ENCODE measurements at places on chromosomes 5 and 9.

GRCh38 chr9:128683340-128684064 is 5.5 kb upstream of the SET start:
- H3K27me3 ChIP-seq: no peaks in the 10 kb centered on the region
- DNase-seq: no peak
- H3K36me3 ChIP-seq: no peaks in the 10 kb centered on the region
- peak overlapping the region; percentile 58 for H3K4me3 ChIP-seq
- peak overlapping the region; percentile 63 for H3K27ac ChIP-seq
- peaks cover 38% of the 10 kb centered on the region for H3K4me1 ChIP-seq

DNA sequence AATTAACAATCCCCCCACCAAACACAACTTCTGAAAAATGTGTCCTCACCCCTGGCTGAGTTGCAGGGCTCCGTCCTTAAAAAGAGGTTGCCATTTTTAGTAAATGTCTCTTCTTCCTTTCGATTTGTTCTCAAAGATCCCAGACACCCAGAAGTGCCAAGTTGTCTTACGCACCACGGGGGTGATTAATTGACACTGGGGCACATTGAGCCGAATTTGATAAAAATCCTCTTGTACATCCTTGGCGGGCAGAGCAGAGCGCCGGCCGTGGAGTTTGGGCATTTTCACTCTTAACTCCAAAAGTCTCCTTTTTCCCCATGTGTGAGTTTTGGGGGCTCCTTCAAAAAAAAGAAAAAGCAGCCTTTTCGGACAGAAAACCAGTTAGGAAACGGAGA is 4.5 kb downstream of the LMX1B start:
- H3K4me1 ChIP-seq: peaks cover 14% of the 10 kb centered on the region
- H3K27me3 ChIP-seq: peaks cover 27% of the 10 kb centered on the region
- no peak overlapping the region for H3K4me3 ChIP-seq
- H3K36me3 ChIP-seq: no peaks in the 10 kb centered on the region
- DNase-seq: no peak

DNA sequence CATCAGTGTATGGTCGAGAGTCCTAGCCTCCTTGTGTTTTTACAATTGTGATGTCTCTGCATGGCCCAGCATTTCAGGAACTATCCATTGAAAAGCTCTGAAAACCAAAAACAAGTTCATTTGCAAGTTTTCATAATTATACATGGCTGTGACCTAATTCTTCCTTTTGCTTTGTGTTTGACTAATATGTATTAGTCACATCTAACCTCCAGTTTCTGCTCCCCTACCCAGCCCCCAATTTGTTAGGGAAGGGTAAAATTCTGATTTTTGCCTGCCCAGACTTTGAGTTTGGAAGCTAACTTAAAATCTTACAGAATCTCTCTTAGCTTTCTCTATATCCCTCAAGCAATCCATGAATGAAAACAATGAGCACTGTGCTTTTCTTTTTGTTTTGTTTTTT is 128.2 kb upstream of the SEMA6A start:
- no peaks in the 10 kb centered on the region for H3K36me3 ChIP-seq
- no peaks in the 10 kb centered on the region for H3K27me3 ChIP-seq
- H3K4me3 ChIP-seq: no peak overlapping the region
- no peaks in the 10 kb centered on the region for H3K4me1 ChIP-seq
- H3K27ac ChIP-seq: no peak overlapping the region

DNA sequence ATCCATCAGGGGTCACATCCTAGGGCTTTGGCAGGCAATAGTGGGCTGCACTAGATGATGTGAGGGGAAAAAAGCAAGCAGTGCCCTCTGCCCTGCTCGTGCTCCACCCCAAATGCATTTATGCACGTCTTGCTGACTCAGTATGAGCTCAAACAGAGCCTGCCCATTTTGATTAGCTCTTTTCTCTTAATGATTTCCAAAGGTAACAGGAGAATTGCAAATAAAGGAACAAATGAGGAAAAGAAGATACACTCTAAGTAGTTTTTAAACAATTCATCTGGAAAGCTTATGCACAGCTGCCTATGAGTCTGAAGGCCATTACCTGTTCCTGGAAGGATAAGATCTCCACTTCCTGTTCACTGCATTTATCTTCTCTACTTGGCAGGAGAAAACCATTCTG is 364.2 kb downstream of the TMEM232 start:
- DNase-seq: no peak
- no peak overlapping the region for H3K4me3 ChIP-seq
- H3K27ac ChIP-seq: no peak overlapping the region
- H3K27me3 ChIP-seq: no peaks in the 10 kb centered on the region

DNA sequence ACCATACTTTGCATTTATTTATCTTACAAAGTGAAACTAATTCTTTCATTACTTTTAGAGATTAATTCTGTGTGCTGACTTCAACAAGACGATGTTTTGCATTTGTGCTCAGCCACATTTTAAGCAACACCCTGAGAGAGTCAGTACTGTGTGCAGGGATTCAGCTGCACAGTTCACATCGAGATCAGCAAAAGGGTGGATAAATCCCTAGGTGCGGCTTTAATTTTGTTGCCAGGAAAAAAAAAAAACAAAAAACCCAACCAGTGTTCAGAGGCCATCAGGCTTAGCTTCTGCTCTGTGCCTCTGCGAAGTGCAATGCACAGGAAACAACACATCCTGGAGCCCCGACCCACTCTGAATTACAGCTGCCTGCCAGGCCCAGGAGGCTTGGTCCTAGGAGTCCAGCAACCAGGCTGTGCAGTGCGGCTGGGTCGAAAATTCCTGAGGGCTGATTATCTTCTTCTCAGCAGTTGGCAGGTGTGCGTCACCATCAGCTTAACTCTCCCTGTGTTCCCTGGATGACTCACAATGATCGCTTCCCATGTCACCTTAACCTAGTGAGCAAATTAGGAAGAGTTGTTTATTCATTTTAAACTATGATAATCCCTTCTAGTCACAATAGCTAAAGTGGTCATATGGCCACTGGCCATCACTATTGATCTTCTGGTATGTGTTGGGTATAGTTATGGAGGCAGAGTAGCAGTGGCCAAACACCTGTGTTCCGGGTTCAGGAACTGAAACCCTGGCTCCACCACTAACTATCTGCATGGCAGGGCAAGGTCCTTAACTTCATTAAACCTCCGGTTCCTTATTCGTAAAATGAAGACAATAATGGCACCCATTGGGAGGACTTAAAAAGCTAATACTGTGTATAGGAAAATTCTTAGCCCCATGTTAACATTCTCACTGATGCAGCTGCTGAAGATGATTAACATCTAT is 31.2 kb upstream of the NDUFB6 start:
- no peaks in the 10 kb centered on the region for H3K27me3 ChIP-seq
- DNase-seq: no peak
- no peak overlapping the region for H3K27ac ChIP-seq
- H3K36me3 ChIP-seq: no peaks in the 10 kb centered on the region
- H3K4me1 ChIP-seq: no peaks in the 10 kb centered on the region
- H3K4me3 ChIP-seq: no peak overlapping the region

- H3K27ac ChIP-seq: no peak overlapping the region
- no peaks in the 10 kb centered on the region for H3K36me3 ChIP-seq
- H3K27me3 ChIP-seq: no peaks in the 10 kb centered on the region
- no peaks in the 10 kb centered on the region for H3K4me1 ChIP-seq
- no peak for DNase-seq
Observed at GRCh38 chr9:88835038-88835466, 156.2 kb upstream of the S1PR3 start.

- H3K4me3 ChIP-seq: no peak overlapping the region
- no peaks in the 10 kb centered on the region for H3K36me3 ChIP-seq
- H3K4me1 ChIP-seq: peaks cover 5% of the 10 kb centered on the region
- peak overlapping the region; percentile 80 for H3K27ac ChIP-seq
- no peaks in the 10 kb centered on the region for H3K27me3 ChIP-seq
Observed at GRCh38 chr9:120532475-120532874, 47.5 kb downstream of the CDK5RAP2 start.

DNA sequence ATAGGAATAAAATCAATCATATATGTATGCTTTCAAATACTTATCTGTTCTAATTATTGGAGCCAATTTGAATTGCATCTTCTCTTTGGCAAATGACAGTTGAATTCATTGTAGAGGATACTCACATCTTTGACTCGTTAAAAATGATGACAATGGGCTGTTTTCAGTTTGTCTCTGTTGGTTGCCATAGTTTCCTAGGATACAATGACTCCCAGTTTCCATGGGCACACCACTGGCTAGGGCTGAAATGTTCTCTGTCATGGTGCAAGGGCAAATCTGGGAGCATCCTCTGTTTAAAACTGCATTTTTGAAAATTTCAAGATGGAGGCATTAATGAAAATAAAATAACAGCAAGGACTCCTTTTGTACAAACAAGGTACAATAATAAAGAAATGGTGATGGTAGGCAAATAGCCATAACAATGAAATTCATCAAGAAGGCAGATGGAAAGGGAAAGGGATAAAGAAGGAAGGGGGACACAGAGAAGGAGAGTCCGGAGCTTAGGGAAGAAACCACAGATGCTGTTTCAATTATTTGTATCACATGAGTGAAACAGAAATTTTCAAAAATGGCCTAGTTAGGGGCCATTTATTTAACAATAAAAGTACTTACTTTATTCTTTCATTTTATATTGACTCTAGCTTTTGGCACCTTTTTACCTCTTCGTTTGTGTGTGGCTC is 378.8 kb upstream of the SEMA6A start:
- no peaks in the 10 kb centered on the region for H3K36me3 ChIP-seq
- no peak for DNase-seq
- H3K4me3 ChIP-seq: no peak overlapping the region
- no peak overlapping the region for H3K27ac ChIP-seq
- H3K4me1 ChIP-seq: no peaks in the 10 kb centered on the region
- no peaks in the 10 kb centered on the region for H3K27me3 ChIP-seq

DNA sequence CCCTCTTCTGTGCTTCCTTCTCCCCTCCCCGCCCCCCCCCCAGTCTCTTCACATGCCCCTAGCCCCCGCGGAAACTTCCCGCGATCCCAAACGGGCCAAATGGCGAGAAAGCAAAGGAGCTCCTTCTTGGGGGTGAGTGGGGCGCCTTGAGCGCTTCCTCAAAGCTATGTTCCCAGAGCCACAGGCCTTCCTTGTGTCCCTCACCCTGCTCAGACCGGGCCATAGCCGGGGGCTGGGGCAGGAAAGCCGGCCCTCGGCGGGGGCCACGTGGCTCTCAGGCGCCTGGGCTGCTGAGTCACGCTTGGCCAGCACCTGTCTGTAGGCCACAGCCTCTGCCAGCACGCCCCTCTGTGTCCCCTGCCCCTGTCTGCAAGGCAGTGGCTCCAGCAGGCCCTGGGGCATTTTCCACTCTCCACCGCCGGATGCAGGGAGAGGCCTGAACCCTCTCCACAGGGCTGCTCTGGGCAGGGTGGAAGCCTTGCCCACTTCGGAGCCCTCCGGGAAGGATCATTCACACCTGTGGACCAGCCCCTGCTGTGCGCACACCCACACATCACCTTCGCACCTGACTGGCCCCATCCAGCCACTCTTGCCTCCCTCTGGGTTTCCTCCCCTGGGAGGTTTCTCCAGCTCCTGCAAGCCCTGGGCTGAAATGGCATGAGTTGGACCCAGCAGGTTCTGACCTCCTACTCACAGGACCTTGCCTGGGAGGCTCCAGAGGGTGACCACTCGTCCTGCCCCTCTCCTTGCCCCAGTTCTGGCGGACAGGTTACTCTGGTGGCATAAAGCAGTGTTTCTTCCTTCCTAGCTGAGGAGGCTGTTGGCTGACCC is 1.2 kb upstream of the SQSTM1 start:
- H3K36me3 ChIP-seq: no peaks in the 10 kb centered on the region
- H3K27me3 ChIP-seq: no peaks in the 10 kb centered on the region
- DNase-seq: no peak
- peaks cover 67% of the 10 kb centered on the region for H3K4me1 ChIP-seq

GRCh38 chr5:125476901-125477585 is 730.6 kb upstream of the ZNF608 start:
- peaks cover 17% of the 10 kb centered on the region for H3K4me1 ChIP-seq
- no peaks in the 10 kb centered on the region for H3K27me3 ChIP-seq
- no peak for DNase-seq
- no peak overlapping the region for H3K4me3 ChIP-seq
- no peaks in the 10 kb centered on the region for H3K36me3 ChIP-seq
- H3K27ac ChIP-seq: no peak overlapping the region

DNA sequence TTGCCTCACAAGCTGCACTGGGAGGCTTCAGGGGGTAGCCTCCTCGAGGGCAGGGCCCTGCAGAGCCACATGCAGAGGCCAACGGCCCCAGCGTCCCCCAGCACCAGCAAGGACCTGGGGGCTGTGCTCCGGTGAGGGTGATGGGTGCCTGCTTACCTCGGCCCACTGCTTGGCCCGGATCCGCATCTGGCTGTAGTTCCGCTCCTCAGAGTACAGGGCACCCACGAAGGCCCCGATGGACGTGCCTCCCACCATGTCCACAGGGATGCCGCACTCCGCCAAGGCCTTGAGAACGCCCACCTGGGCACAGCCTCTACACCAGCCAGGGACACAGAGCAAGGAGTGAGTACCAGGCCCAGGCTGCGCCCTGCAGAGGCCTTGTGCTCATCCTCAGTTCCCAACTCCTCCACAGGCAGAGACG is 8.0 kb upstream of the NSMF start:
- no peaks in the 10 kb centered on the region for H3K4me1 ChIP-seq
- no peak overlapping the region for H3K4me3 ChIP-seq

DNA sequence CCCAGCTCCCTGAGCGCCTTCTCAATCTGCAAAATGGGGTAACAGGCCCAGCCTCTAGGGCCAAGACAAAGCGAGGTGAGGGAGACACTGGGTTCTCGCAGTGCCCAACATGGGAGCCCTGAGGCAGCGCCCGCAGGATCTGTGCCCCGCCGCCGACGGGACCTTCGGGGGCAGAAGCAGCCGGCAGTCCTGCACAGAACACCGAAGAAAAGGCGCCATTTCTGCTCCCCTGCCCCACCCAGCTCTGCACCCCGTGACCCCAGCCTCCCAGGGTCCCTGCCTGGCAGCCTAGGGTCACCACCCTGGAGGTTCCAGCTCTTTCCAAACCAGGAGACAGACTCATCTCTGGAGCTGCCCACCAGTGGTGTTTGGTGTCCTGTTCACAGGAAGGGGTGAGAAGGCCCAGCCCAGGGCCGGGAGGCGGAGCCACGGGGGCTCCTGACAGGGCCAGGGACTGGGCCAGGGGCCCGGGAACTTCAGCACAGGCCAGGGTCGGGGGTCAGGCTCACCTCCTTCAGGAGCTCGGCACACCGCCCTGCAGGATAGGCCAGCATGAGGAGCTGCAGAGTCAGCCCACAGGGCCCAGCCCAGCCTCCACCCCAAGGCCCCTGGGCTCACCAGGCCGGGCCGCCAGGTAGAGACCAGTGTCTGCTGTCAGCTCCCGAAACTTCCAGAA is 3.3 kb downstream of the LCN8 start:
- H3K4me1 ChIP-seq: no peaks in the 10 kb centered on the region
- DNase-seq: no peak
- H3K36me3 ChIP-seq: no peaks in the 10 kb centered on the region
- no peaks in the 10 kb centered on the region for H3K27me3 ChIP-seq

DNA sequence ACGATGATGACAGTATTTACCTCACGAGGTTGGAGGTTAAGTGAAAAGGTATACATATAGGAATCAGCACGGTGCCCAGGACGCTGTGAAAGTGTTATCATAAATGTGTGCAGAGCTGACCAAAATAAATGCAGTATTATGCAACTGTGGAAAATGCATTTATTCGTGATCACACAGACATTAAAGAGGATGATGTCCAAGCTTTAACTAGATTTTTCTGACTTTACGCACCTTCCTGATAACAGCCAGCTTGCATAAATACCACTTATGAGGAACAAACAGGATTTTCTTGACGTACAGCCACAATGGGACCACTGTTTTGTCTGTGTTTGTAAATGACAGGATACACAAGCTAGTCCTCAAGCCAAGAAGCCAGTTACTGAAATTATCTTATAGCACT is 71.4 kb upstream of the ATP10B start:
- H3K4me3 ChIP-seq: no peak overlapping the region
- DNase-seq: no peak
- H3K4me1 ChIP-seq: peaks cover 15% of the 10 kb centered on the region
- H3K27me3 ChIP-seq: no peaks in the 10 kb centered on the region
- no peaks in the 10 kb centered on the region for H3K36me3 ChIP-seq

Data from vagina (tissue), 2 donors.